Esophagus squamous epithelium (tissue), 5 donors: ENCODE measurements at places on chromosomes 1 and 21.

GRCh38 chr21:42055425-42055824, 15.7 kb upstream of the UMODL1 start:
- no peak for DNase-seq

- no peak for DNase-seq
These were observed 44.3 kb downstream of the LAMC2 start for GRCh38 chr1:183230413-183230812.

DNA sequence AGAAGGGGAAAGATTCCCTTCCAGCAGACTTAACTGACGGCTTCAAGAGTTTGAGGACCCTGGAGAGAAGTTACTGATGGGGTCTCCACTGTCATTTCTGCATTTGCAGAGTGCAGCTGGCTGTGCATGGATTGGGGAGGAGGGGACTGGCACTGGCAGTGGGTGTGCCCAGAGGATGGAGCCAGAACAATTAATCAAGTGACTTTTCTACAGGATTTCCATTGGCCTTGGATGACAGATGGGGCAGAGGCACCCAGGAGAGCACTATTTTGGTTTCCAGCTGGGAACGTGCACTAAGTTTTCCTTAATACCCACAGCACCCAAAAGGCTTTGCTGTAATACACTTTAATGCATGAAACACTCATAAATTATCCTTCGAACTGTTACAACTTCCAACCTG, 1.3 kb downstream of the NGF start:
- no peak for DNase-seq

GRCh38 chr1:100539836-100540536, 2.0 kb downstream of the GPR88 start:
- DNase-seq = no peak

GRCh38 chr1:22507587-22507986, 55.7 kb upstream of the EPHA8 start:
- no peak for DNase-seq

- no peak for DNase-seq
These were observed 77.6 kb downstream of the CLIC4 start for GRCh38 chr1:24822887-24823286.

GRCh38 chr1:33454646-33455282, 17.7 kb upstream of the ZSCAN20 start:
- DNase-seq = no peak

DNA sequence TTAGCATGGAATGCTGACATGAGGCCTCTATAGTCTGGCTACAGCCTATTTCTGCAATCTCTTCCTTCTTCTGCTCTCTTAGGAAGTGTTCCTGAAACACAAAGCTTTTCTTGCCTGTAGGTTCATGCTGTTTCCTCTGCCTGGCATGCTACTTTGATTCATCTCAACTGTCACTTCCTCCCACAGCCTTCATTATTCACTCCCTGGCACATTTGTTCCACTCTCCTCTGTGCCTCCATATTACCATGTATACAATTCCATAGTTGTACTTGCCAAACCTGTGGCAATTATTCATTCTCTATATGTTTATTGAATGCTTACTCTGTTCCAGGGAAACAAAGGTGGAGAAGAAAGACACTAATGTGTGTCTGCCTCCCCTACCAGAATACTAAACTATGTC, 210.2 kb downstream of the LRRC7 start:
- no peak for DNase-seq

- no peak for DNase-seq
These were observed 15.8 kb upstream of the SYT6 start for GRCh38 chr1:114169509-114169908.

DNA sequence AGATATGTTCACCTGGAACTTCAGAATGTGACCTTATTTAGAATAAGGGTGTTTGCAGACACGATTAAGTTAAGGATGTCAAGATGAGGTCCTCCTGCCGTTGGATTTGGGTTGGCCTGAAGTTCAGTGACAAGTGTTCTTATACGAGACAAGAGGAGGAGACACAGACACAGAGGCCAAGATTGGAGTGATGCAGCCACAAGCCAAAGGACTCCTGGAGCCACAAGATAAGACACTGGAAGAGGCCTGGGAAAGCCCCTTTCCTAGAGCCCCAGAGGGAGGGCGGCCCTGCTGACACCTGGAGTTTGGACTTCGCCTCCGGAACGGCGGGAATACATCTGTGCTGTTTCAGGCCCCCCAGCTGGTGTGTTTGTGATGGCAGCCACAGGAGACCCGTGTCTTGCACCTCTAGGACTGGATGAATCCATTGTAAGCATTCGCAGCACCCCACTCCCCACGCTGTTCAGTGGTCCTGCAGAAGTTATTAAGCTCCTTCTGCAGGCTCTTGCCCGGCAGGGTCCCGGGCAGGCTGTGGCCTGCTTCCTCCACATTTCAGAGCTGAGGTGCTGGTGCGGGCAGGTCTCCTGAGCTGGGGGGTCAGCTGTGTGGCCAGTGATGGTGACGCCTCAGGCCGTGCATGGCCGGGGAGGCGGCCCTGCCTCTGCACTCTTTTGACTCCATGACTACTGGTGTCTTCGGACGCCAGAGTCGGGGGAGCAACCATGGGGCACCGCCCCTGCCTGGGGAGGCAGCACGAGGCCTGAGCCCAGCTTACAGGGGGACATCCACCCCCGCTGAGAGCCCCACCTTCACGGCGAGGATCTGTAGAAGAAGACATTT, 34.6 kb downstream of the UMODL1 start:
- no peak for DNase-seq

DNA sequence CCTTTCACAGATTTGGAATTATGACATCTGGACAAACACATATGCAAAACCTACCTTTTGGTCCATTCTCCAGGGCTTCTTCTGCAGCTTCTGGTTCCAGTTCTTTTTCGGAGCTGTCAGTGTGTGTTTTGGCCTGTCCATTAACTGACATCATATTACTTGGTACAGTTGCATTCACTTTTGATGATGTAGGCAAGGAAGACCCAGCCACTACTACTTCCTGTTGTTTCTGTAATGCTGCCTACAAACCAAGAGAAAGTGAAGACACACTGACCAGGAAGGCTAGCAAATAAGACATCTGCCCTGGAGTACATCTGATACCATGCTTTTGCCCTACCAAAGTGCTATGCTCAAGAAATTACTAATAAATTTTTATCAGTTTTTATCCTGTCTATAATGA, 31.9 kb downstream of the ACBD3 start:
- no peak for DNase-seq

- DNase-seq = no peak
These were observed 255.0 kb upstream of the SNX7 start for GRCh38 chr1:98406352-98407088.

DNA sequence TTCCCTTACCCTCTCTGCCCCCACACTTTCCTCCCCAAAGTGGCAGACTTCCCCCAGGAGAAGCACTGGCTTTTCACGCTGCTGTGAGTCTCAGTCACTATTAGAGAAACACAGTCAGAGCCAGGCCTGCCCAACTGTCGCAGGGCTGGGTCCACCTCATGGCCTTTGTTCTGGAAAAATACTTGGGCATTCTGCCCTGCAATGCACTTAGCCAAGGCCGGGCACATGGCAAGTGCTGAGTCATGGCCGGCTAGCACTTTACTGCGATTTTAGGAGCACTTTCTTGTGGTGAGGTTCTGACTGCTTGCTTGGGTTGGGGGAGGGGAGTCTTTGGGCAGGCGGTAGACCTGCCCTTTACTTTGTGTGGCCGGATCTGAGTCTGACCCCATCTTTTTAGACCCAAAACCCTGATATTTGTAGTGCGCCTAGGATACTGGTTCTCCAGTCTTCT, 7.7 kb downstream of the EPHX1 start:
- no peak for DNase-seq

- DNase-seq = no peak
These were observed 22.1 kb upstream of the FAM20B start for GRCh38 chr1:179003512-179004066.

DNA sequence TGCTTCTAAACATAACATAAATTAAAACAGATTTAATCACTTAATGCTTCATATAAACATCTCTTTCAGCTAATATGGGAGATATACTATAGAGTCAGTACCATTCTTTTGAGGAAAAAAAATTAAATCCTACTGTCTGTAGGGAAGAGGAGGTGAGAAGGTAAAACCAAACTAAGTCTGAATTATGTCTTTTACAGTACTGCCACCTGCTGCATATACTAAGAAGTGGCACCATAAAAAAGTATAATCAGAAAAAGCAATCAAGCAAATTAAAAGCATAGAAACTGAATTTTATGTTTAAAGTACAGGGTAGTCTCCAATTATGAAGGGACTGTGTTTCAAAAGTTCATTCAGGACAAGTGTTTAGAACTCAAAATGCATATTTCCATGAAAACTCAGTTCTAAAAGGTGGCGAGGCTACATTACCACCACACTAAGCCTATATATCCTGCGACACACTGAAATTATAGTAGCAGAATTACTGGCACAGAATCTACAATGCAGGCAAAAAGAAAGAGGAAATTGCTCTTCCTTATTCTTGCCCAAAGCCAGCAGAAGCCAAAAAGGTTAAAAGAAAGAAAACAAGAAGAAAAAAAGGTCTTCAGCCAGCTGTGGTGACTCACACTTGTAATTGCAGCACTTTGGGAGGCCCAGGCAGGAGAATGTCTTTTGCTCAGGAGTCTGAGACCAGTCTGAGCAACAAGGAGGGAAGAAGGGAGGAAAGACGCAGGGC, 9.0 kb downstream of the NSL1 start:
- DNase-seq = no peak

GRCh38 chr1:27009601-27010197, 3.0 kb downstream of the TENT5B start:
- DNase-seq = no peak

DNA sequence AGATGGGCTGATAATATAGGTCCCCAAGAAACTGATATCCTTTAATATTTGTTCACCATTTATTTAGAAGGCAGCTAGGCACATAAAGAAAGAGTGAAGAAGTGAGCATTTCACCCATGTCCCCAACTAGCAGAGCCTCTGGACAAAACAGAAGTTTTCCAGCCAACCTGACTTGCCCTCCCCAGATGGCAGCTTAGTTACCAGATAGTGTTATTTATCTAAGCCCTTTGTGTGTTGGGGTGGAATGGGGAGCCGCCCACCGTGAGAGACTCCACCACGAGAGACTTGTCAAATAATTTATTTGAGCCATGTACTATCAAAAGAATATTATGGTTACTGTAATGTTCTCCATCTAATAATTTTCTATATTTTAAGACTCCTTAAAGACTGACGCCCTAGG, 54.9 kb upstream of the C1orf198 start:
- no peak for DNase-seq

- no peak for DNase-seq
These were observed 24.0 kb downstream of the QSOX1 start for GRCh38 chr1:180178511-180179161.

- no peak for DNase-seq
These were observed 15.4 kb downstream of the AMPD2 start for GRCh38 chr1:109634771-109635750.

DNA sequence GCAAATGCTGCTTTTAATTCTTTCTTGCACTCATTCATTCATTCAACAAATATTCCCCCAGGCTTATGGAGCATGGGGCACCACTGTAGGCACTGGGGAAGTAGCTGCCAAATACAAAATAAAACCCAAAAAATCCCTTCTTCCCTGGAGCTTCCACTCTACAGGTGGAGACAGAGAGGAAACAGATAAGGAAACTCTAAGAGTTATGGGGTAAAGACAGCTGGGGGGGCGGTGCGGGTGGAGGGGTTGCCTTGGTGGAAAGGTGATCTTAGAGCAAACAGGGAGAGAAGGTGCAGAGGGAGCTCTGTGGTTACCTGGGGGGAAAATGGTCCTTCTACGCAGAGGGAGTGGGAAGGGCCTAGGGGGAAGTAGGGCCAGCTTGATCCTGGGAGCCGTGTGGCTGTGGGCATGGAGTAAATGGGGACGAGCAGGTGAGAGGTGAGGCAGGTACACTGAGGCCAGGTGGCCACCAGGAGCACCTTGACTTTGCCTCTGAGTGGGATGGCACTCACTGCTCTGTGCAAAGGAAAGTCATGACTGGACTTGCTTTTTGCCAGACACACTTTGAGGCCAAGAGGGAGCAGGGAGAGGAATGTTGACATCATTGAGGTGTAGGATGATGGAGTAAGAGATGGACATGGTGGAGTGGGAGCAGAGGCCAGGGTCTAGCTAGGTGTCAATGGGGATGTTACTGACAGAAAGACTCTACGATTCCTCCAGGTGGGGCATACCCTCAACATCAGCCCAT, 152.0 kb downstream of the ETS2 start:
- no peak for DNase-seq

DNA sequence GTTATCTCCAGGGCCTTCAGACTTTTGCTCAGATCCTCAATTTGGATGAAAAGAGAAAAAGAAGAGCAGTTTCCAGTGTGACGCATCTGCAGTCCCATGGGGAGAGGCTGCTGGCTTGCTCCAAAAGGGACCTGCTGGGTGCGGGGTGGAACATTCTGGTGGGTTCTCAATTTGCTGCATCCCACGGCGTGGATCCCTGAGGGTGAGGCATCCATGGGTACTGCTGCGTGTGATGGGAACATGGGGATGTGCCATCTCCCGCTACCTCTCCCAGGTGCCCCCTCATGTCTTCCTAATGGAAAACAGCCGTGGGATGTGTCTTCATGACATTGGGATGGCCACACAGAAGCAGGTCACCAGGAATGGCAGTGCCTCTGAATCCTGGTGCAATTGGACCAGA, 221.3 kb upstream of the AJAP1 start:
- no peak for DNase-seq

- no peak for DNase-seq
These were observed 45.7 kb downstream of the ATP2B4 start for GRCh38 chr1:203672346-203672745.

GRCh38 chr1:59671066-59671952, 143.4 kb upstream of the HOOK1 start:
- DNase-seq = no peak

DNA sequence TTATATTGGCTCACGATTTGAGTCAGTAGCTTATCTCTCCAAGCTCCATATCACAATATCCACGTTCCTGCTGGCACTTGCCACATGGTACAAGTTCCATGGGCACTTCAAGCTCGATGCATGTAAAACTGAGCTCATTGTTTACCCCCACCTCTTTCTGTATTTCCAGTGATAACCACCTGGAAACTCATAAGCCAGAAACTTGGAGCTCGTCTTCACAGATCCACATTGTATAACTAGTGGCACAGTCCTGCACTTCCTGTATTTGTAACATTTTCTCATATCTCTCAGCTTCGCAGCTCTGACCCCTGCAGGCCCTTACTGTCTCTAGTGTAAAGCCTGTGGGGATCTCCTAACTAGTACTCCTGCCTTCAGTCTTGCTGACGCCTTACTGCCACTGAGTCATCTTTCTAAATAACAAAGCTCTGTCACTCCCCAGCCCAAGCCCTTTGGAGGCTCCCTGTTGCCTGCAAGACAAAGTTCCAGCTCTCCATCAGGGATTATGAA, 6.5 kb upstream of the C2CD4D start:
- no peak for DNase-seq

DNA sequence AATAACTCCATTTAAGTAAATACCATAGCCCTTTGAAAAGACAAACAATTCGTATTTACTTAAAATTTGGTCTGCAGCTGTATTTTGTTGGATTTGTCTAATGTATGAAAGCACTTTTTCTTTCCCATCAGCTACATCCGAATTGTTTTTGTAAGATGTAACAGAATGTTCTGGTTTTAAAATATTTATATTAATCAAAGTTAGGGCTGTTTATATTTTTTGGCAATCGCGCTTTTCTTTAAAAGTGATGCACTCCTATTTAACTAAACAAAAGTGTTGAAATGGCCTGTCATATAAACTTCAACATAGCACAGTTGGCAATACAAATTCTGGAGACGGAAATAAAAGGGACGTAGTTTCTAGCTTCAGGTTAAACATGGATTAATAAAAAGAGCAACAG, 216.3 kb upstream of the ADGRL2 start:
- DNase-seq = no peak

GRCh38 chr1:236018885-236019453, 45.9 kb downstream of the NID1 start:
- DNase-seq = no peak

- no peak for DNase-seq
These were observed 40.8 kb upstream of the PRRX1 start for GRCh38 chr1:170623171-170623570.
